ENCODE measurements at places on chromosomes 6 and 20. TPM values are rescaled to one million over a fixed set of nuclear protein-coding genes. Genes with fewer than 3 reads are reported as not detected.

DNA sequence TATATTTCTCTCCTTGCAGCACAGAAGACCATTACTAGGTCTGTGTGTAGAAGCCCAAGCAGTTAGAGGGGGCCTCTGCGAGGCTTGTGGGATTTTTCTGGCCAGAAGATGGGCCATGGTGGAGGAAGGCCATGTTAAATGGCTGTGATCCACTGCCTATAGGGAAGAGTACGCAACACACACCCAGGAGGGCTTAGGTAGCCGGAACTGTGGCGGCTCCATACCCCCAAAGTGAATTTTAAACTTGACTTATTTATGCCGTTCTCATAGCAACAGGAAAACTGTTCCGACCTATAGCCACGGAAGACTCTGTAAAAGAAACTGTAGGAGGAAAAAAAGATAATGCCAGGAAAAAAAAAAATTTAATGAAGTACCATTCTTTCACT is 69.5 kb downstream of the SLX4IP start:
- peaks cover 3% of the 10 kb centered on the region for H3K27me3 ChIP-seq
- H3K27ac ChIP-seq, result no peak overlapping the region
- DNase-seq, result no peak
- H3K4me3 ChIP-seq, result no peak overlapping the region

DNA sequence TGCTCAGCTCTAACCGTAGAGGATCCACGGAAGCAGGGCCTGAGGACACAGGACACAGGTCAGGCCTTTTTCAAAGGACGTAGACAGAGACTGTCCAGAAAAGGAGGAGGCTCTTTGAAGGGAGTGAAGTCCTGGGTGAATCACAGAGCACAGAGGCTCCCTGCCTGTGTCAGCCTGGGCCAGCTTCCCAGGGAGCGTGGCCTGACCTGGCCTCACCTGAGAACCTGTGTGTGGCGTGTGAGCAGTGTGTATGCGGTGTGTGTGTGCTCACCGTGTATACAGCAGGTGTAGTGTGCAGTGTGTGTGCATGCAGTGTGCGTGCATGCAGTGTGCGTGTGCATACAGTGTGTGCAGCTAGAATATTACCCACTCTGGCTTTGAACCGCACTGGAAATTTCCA is 56.0 kb upstream of the FNDC1 start:
- H3K4me3 ChIP-seq, result no peak overlapping the region
- no peak overlapping the region for H3K27ac ChIP-seq
- peaks cover 19% of the 10 kb centered on the region for H3K4me1 ChIP-seq
- DNase-seq, result no peak
- H3K36me3 ChIP-seq, result no peaks in the 10 kb centered on the region

DNA sequence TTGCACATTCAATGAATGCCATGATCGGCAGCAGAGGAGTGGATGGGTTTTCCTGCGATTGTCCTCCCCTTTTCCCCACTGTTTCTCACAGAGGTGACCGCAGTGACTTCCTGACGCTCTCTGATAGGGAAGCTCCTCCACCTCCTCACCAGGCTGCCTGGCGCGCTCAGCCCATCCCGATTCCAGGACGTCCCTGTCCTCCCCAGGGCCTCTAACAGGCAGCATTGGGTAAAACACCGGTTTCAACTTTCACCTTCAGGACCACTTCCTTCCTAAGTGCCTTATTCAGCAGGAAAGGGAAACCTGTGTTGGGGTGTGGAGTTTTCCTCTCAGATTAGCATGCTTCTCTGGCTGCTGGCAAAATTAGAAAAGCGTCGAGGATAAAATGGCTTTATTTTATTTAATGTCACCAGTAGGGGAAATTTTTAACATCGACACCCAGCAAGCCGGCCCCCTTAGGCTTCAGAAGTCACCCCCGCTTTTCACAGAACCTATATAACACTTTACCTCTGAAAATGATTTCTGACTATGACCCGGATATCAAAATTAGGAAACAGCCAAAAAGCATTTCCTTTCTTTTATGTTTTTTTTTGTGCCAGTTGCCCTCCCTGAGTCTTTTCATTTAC is 570.4 kb upstream of the GJE1 start:
- peaks cover 49% of the 10 kb centered on the region for H3K4me1 ChIP-seq
- peaks cover 22% of the 10 kb centered on the region for H3K36me3 ChIP-seq
- H3K27me3 ChIP-seq, result no peaks in the 10 kb centered on the region

DNA sequence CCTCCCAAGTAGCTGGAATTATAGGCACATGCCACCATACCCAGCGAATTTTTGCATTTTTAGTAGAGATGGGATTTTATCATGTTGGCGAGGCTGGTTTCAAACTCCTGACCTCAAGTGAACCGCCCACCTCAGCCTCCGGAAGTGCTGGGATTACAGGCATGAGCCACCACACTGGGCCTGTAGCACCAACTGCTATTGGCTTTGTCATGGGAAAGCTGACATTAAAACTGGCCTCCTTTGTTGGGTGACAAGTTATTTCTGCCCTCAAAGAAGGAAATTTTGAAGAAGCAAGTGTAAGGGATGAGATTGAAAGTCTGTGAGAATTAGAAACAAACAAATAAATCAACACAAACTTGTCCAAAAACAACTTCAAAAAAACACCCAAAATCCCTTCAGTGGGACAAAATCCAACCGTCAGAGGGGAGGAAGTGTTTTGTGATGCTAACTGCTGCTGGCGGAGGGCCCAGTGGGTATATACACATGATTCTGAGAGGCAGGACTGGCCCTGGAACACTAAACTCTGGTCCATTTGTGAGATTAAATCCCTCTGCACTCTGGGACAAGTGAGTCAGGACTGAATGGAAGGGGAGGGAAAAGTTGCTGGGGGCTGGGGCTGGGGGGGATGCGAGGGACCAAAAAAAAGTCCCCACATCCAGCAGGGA is 87.5 kb upstream of the NAA20 start:
- peaks cover 27% of the 10 kb centered on the region for H3K4me1 ChIP-seq
- peaks cover 1% of the 10 kb centered on the region for H3K27me3 ChIP-seq
- H3K36me3 ChIP-seq, result no peaks in the 10 kb centered on the region
- DNase-seq, result no peak

DNA sequence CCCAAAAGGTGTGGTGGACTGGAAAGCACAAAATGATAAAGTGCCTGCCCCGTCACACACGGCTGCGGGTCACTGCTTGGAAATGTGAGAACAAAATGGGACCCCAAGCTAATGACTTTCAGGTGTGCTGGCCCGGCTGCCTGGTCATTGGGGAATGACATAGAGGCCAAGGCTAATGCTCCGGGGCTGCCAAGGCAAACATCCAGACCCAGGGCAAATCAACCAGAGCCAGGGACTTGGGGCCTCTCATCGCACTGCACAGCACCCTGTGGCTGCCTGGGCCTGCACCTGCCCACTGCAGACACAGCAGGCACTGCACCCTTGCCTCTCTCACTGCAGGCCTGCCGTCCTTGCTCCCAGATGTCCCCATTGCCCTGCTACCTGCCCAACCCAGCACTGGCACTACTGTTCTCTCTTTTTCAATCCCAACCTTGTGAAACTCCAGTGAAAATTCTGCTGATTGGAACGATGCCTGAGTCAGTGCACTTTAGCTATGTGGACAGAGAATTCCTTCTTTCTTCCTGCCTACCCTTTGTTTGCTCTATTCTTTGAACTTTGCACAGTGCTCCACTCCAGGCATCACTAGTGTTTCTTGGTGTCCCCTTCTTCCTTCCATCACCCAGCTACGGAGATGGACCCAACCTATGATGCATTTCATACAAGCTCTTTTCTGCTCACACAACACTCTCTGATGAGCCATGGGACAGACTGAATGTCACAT is 849.5 kb downstream of the MAFB start:
- peaks cover 1% of the 10 kb centered on the region for H3K27me3 ChIP-seq
- H3K4me1 ChIP-seq, result no peaks in the 10 kb centered on the region
- no peak for DNase-seq
- H3K36me3 ChIP-seq, result no peaks in the 10 kb centered on the region
- no peak overlapping the region for H3K4me3 ChIP-seq
- no peak overlapping the region for H3K27ac ChIP-seq

DNA sequence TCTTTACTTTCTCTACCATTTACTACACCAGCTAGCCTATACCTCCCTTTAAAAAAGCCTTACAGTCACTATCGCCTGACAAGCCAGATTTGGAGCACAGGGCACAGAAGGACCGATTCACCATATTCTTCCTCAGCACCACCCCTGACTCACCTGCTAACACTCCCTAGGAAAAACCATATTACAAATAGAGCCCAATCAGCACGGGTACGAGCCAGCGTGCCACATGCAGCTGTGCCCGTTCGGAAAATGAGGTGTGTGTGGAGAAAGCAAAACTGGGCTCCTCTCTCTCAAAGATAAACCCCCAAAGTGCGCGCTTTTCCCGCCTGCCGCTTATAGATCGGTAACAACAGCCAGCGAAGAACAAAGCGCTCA is 1.2 kb downstream of the SYNCRIP start:
- H3K27ac ChIP-seq, result peak overlapping the region; percentile 99
- peaks cover 60% of the 10 kb centered on the region for H3K4me1 ChIP-seq
- DNase-seq, result no peak
- H3K27me3 ChIP-seq, result peaks cover 8% of the 10 kb centered on the region

Gene ISM1
- not detected for total RNA-seq

Data from HFFc6 (cell line).